Islet precursor cell (in vitro differentiated cells): ENCODE measurements at places on chromosomes 6 and 20.

DNA sequence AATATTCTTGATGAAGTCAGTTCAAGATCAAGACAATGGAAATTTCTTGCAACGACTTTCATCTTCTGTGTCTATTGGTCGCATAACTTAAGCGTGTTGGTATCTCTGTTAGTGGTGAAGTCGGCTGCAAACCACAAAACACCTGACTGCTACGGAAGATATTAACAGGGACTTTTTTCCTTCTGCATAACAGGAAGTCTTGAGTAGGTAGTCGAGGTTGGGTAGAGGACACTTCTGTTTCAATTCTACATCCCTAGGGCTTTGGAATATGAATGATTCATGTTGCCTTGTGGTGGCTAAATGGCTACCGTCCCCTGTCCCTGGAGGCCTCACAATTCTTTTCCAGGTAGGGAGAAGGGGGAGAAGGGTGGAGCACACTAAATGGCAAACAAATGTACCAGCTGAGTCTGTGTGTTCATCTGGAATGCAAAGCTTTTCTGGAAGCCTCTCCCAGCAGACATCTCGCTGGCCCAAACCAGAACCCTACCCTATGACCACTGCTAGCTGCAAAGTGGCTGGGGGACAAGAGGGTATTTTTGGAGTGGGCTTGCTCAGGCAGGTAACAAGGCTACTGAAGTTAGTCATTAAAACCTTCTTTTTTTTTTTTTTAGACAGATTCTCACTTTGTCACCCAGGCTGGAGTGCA, 34.6 kb upstream of the NKX2-2 start:
- DNase-seq, result peak; percentile 33

GRCh38 chr20:2618815-2619214, 33.6 kb upstream of the NOP56 start:
- DNase-seq, result peak; percentile 26

GRCh38 chr6:47733879-47734558, 35.6 kb downstream of the ADGRF4 start:
- DNase-seq, result no peak

DNA sequence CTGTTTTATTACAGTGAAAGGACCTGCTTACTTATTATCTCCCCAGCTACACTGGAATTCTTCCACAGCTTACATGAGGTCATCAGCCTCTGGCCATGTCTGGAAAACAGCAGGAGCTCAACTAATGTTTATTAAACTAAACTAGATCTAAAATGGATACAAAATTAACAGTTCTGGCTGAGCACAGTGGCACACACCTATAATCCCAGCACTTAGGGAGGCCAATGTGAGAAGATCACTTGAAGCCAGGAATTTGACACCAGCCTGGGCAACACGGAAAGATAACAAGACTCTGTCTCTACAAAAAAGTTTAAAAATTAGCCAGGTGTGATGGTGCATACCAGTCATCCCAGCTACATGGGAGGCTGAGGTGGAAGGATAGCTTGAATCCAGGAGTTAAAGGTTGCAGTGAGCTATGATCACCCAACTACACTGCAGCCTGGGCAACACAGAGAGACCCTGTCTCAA, 220.8 kb upstream of the MARCKS start:
- no peak for DNase-seq

DNA sequence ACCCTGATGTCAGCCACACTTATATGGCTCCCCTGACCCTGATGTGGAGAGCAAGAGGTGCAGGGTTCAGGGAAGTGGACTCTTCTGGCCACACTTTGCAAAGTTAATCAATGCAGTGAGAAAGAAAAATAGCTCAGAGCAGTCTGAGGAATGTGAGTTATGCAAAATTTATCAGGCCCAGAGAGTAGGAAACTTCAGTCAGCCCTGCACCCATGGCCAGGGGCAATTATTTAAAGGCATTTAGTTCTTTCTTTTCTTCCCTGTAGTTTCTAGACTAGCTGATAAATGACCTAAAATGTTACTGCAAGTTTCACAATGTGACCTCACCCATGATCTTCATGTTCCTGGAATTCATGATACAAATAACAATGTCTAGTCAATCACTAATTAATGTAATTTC, 143.7 kb upstream of the GGTLC1 start:
- DNase-seq, result no peak

GRCh38 chr6:40693768-40694167, 106.6 kb upstream of the LRFN2 start:
- no peak for DNase-seq

- DNase-seq, result no peak
Measured at GRCh38 chr6:916131-916530, 223.2 kb upstream of the EXOC2 start.
